Mesenteric fat pad (tissue), 1 donor: ENCODE measurements at places on chromosomes 3 and 15. TPM values are rescaled to one million over a fixed set of nuclear protein-coding genes. Genes with fewer than 3 reads are reported as not detected.

DNA sequence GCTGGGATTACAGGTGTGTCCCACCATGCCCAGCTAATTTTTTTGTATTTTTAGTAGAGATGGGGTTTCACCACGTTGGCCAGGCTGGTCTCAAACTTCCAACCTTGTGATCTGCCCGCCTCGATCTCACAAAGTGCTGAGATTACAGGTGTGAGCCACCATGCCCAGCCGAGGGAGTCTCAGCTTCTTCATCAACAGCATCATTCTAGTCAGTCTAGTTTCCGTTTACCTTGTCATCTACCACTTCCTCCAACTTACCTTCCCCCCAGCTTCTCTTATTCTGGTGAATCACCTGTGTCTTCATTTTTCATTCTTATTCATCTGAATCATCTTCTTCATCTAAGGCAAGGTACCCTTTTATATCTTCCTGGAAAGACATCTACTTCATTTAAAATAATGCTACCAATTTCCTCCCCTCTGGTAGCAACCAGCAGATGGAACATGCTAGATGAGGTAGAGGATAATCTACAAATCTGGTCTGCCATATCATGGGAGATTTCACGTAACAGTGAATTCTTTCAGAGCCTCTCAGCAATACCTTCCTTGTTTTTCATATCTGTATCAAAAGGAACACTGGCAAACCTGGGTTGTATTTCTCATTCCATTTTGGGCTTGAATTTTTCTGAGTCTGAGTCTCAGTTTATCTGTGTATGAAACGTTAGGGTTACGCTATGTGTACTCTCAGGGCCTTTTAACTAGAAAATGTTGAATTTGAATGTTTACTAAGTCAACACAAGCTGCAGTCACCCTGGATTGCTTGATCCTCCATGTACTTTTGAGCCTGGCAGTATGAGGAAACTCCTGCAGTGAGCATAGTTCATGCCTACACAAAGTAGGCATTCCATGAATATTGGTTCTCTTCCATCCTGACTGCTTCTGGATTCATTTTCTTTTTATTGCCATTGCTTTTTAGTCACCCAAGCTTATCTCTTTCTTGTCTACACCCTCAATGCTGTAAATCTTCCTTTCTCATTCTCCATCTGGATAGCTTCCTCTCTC is 16.8 kb downstream of the LPP start:
- no peak for DNase-seq

DNA sequence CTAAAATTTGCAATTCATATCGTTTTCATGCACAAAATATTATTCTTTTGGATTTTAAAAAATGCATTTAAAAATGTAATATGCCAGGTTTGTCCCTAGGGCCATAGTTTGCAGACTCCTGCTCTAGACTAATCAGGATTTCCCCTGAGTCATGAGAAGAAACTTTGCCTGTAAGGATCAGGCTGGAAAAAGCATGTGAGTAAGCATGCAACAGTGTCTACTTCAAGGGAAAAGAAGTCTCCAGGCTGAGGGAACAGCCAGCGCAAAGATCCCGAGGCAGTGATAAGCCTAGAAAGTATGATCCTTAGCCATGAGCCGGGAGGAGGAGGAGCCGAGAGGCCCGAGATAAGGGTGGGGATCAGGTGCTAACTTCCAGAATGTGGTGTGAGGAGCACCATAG is 382.8 kb upstream of the CFAP20DC start:
- no peak for DNase-seq

DNA sequence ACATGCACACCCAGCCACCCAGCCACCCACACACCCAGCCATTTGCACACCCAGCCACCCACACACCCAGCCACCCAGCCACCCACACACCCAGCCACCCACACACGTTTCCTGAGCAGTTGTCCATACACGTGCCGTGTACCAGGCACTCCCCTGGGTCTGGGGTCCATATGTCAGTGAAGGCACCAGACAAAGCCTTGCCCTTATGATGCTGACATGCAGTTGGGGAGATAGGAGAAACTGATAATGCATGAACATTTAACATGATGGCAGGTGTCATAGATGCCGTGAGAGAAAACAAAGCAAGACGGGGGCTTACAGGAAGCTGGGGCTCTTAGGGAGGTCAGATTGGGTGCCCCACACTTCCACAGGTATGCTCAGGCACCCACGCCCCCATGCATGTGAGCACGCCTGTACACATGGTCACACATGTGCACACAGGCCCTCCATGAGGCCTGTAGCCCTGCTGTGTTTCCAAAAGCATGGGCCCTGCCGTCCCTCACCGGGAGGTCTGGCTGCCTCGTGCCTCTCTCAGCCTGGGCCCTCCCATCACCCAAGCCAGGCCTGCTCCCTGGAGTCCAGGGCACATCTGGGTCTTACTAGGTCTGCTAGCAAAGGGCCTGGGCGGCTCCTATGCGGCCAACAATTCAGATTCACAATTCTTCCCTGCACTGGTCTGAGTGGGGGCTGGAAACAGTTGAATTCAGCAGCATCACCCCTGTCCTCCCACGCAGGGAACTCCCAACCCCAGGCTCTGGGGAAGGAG is 3.6 kb upstream of the DNAJB8 start:
- DNase-seq: no peak

DNA sequence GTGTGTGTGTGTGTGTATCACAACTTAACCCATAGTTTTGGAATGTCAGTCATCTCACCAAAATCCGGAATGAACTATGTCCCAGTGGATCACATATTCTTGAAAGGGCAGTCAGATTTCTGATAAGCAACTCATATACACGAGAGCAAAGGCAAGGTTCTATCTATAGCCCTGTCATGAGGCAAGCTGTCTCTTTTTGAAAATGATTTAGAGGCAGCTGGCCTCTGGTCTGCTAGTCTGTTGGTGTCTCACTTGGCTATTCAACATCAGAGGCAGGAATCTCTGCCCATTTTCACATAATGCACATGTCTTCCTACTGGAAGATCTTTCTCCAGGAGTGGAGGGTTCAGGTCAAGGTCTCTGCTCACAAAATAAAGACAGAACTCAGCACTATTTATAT is 79.8 kb downstream of the CNTN6 start:
- no peak for DNase-seq

Gene CLRN1
- total RNA-seq: not detected

Gene ADCY5
- total RNA-seq: 107 TPM
